Right ventricle myocardium superior (tissue), 1 donor: ENCODE measurements at places on chromosomes 13 and 19.

DNA sequence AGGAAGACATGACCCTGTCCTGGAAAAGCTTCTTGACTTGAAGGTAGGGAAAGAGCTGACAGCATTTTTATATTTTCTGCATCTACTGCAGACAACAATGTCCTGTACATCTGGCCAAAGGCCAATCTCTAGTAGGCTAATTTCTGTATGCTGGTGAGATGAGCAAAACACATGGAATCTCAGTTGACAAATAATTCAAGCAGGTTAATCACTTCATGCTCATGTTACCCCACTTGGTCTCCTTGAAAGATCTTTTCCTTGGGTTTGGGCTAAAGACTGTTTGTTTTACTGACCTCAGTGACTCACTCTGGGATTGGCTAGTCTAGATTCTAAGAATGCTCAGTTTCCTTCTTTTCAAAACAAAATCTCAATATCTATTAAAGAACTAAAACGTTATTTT is 298.8 kb downstream of the LMO7 start:
- DNase-seq: no peak

- no peak for DNase-seq
Observed at GRCh38 chr19:1961000-1961883, 20.3 kb downstream of the CSNK1G2 start.

DNA sequence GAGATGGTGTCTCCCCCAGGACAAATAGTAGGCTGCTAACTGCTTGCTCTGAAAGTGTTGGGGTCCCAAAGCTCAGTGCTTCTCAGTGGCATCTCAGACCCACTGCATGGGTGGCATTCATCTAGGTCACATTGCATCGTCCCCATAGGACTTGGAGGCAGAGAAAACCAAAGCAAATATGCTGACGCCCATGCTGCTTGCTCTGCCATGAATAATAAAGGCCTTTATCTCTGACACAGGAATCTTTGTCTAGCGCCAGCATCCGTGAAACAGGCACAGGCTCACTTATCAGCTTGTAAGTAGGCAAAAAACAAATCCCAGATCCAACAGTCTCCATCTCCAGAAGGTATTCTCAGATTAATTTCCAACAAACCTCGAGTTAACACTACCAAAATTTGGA is 18.9 kb upstream of the IPO5 start:
- DNase-seq: no peak

- no peak for DNase-seq
Observed at GRCh38 chr19:30144242-30144758, 202.3 kb downstream of the URI1 start.

GRCh38 chr13:23671897-23672296 is 101.7 kb downstream of the TNFRSF19 start:
- DNase-seq: no peak

- no peak for DNase-seq
Observed at GRCh38 chr13:106488686-106489085, 46.8 kb downstream of the EFNB2 start.

DNA sequence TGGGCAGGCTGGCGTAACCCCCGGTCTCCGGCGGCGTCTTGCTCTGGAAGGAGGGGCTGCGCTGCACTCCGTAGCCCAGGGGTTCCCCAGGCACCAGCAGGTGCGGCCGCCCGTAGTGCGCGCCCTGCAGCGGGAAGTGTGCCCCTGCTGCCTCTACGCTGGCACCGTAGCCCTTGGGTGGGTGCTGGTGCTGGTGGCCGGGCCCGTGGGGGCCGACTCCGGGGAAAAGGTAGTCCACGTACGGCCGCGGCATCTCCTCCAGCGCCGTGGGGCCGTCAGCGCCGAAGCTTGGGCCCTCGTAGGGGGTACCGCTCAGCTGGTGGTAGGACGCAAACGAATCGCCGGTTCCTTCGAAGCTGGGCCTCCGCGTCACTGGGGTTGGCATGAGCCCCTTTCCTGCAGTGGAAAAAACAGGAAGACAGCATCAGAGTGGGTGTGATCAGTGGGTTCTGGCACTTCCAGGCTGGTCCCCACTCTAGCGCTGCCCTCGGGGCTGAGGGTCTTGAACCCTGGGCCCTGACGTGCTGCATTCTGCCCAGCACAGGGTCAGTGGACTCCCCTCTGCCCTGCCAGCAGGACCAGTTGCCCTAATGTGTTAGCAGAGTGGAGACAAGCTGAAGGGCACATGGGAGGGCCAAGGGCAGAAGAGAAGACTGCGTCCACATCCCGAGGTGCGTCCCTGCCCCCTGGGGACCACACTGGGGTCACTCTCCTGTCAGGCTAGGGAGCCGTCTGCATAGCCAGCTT is 72.3 kb downstream of the LATS2 start:
- DNase-seq: no peak

- DNase-seq: no peak
Observed at GRCh38 chr19:49216071-49216470, 58.5 kb downstream of the TRPM4 start.

DNA sequence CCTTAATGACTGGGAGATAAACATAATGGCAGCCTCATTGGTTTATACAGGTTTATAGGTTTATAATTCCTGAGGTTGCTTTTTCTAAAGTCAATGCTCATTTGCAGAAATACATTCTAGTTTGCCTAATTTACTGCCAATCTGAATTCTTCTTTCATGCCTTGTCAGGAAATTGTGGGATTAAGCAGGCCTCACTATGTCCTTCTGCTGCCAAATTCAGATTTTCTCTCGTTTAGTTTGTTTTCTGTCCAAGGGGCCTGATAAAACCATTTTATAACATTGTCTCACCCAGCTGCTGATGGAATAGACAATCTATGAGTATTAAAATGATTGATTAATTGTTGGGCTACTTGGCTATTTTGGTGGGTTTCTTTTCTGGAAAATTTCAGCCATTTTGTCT is 42.4 kb upstream of the OBI1 start:
- DNase-seq: no peak

- DNase-seq: no peak
Observed at GRCh38 chr19:47598407-47599349, 10.3 kb upstream of the BICRA start.

DNA sequence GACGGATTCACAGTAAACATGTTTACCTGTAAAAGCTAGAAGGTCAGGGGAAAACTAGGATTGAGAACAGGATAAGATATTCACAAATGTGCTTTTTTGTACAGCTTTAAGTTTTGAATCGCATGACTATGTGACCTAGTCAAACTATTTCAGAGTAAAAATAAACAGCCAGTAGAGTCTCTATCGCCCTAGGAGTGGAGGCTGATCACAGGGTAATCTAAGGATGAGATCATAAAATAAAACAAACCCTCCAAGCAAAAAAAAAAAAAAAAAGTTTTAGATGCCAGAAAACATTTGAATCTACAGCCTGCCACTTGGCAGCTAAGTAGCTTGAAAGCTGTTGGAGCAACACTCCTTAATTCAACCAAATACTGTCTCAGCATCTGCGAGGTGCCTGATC is 26.8 kb downstream of the ZNF350 start:
- DNase-seq: no peak

DNA sequence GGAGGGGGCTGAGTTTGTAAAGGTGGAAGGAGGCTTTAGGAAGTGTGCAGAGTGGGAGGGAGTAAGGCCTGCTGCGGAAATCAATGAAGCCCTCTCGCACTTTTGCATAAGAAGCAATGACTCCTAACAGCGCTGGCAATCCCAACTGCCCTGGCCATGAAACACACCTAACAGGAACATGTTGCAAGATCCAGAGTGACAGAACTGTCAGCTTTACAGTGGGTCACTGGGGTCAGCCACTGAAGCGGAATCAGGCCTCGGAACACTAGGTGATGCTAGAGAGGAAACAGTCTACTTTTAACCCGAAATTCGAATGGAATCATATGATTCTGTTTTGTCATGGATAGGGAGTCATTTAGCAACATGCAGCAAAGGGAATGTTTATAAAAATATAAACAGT is 54.4 kb downstream of the FGF14 start:
- DNase-seq: no peak

DNA sequence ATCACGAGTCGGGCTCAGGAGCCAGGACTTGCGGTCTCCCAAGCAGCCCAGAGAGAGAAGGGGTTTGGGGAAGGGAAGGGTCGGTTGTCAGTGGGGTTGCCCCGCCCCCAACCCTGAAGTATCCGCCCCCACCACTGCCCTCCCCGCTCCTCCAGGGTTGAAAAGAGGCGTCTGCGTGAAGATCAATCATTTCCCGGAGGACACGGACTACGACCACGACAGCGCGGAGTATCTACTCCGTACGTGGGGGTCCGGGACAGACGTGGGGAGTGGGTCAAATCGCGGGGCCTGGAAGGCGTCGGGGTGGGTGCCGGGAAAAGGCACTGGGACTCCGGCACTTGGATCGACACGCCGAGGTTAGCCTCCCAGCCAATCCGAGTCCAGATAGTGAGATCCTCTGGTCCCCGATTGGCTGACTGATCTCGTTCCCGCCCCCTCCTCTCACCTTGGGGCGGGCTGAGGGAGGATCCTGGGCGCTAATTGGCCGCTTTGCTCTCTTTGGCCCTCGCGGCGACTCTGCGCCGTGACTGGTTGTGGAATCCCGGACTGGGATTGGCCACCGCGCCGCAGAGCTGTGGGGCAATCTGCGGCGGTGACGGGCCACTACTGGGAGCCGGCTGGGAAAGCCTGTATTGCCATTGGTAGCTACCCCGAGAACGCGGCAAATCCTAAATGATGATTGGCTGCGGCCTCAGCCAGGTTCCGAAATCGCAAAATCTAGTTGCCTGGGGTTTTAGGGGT is 13.3 kb upstream of the CACNG6 start:
- DNase-seq: peak; percentile 73

- no peak for DNase-seq
Observed at GRCh38 chr13:27541386-27541785, 78.9 kb downstream of the LNX2 start.

DNA sequence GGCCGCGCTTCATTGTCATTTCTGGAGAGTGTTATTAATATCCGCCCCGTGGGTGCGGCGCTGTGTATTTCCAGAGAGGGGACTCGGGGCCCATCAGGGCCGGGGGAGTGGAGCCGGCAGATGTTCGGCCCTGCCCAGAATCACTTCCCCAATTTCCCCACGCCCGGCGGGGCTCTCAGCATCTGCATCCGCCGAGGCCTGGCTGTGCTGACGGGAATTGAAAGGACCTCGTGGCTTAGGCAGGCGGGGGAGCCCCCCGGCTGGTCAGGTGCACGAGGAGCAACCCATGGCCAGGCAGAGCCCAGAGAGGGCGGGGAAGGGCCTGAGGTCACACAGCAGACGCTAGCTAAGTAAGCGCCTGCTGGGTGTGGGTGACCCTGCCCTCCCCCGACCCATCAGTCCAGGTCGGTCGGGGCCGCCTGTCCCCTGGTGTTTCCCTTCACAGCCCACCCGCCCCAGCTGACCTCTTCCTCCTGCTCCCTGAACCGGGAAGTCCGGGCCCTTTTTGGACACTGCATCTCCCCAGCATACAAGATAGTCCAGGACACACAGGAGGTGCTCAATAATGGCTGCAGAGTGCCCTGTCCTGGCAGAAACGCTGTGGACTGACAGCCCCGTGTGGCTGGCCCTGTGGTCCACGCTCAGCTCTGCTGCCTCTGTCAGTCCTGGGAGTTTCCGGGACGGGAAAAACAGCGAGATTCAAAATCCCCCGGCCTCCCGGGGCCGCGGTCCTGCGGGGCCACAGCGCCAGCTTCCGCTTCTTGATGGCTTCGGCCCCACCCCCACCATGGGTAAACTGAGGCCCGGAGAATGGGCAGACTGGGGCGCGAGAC is 22.1 kb downstream of the ARID3A start:
- peak; percentile 83 for DNase-seq

DNA sequence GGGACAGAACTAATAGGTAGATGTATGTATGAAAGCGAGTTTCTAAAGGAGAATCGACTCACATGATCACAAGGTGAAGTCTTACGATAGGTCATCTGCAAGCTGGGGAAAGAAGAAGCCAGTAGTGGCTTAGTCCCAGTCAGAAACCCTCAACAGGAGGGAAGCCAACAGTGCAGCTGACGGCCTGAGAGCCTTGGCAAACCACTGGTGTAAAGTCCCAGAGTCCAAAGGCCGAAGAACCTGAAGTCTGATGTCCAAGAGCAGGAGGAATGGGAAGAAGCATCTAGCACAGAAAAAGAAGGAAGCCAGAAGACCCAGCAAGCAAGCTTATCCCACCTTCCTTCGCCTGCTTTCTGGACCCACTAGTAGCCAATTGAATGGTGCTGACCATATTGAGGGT is 507.6 kb upstream of the ARGLU1 start:
- DNase-seq: no peak

DNA sequence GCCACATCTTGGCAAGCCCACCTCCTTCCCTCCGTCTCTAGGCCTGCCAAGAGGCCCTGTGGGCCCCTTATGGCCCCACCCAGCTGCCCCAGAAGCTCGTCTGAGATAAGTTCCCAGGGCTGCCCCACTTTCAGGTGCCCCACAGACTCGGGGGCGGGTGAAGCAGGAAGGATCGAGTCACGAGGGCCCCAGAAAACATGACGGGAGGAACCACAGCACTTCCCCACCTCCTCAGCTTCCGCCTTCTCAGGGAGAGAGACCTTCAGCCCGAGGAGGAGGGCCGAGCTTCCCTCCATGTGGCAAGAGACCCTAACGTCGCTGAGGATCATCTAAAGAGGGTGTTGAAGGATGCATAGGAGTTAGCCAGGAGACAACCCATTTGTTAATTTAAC is 4.5 kb upstream of the IL12RB1 start:
- peak; percentile 77 for DNase-seq

DNA sequence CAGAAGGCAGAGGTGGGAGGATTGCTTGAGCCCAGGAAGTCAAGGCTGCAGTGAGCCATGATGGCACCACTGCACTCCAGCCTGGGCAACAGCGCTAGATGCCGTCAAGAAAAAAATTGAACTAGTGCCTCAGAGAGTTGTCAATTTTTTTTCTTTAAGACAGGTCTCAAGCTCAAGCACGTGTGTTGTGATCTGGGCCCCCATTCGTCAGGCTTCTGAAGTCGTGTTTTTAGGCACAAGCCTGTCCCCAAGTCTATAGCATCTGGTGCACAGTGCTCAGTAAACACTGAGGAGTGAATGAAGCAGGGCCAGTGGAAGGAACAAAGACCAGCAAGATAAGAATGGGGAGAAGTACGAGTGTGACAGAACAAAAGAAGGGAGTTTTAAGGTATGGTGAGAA is 23.7 kb upstream of the LAMP1 start:
- DNase-seq: no peak

DNA sequence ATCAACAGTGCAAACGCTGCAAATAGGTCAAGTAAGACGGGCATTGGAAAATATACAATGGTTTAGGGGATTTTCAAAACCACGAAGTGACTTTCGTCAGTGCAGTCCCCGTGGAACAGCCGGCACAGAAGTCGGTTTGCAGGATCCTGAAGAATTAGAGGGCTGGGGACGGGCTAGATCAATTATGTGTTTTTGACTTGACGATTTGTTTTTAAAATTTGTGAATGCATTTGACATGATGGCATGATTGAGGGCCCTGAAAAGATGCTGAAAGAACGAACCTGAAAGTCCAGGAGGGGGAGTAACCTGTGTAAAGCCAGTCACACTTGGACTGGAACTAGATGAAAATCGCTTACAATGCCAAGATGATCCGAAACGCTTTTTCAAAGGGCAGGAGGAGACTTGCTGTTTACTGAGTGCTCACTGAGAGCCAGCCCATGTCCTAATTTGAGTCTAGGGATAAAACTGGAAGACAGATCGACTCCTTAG is 8.9 kb upstream of the DGKH start:
- no peak for DNase-seq
